ENCODE measurements at places on chromosomes 1 and 21.

DNA sequence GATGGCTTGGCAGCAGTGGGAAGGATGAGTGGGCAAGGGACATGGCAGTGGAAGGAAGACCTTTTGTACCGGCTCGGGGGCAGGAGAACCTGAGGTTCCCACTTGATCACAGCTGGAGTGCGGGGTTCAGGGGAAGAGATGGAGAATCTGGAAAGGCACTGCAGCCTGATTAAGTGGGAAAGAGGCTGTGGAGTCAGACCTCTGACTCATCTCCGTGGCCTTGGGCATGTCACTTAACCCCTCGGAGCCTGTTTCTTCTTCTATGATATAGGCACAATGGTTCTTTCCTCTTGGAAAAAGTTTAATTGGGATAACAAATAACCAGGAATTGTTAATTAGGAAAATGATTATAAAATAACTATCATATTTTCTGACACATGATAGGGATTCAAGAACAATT is 13.1 kb upstream of the TMEM61 start:
- DNase-seq = no peak

GRCh38 chr1:15866721-15867201 is 19.3 kb downstream of the SPEN start:
- DNase-seq = no peak

DNA sequence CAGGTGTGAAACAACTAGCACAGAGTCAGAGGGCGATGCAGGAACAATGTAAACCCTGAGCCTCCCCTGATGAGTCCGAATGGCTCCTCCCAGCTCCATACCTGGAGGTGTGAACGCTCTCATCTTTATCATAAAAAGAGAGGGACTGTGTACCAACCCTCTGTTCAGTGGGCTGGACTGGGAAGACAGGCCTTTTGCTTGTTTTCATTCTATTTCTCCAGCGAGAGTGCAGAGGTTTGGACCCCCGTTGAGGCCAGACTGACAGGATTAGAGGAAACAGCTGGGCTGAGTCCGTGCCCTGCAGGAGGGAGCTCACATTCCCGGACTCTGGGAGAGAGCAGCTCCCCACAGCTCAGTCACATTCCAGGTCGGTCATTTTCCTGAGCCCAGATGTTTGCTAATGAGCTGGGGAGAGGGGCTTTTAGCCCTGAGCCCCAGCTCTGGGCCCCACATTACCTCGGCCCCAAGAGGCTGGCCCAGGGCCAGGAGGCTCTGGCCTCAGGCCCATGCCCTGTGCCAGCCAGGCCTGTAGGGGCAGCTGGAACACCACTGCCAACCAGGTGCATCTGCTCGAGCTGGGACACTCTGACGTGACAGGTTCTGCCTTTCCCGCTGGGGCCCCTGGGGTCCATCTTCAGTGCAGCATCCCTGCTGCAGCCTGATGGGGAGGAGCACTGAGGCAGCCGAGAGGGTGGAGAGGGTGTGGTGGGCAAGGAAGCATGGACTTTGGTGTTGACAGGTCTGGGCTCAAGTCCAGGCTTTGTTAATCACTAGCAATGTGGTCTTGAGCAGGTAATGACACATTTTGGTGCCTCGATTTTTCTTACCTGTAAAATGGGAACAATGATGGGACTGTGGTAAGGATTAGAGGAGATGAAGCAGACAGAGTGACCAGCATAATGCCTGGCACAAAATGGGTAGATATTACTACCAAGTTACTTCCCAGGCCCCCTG is 3.5 kb upstream of the NBL1 start:
- no peak for DNase-seq

GRCh38 chr1:199038156-199038555 is 399.3 kb downstream of the PTPRC start:
- DNase-seq = no peak

DNA sequence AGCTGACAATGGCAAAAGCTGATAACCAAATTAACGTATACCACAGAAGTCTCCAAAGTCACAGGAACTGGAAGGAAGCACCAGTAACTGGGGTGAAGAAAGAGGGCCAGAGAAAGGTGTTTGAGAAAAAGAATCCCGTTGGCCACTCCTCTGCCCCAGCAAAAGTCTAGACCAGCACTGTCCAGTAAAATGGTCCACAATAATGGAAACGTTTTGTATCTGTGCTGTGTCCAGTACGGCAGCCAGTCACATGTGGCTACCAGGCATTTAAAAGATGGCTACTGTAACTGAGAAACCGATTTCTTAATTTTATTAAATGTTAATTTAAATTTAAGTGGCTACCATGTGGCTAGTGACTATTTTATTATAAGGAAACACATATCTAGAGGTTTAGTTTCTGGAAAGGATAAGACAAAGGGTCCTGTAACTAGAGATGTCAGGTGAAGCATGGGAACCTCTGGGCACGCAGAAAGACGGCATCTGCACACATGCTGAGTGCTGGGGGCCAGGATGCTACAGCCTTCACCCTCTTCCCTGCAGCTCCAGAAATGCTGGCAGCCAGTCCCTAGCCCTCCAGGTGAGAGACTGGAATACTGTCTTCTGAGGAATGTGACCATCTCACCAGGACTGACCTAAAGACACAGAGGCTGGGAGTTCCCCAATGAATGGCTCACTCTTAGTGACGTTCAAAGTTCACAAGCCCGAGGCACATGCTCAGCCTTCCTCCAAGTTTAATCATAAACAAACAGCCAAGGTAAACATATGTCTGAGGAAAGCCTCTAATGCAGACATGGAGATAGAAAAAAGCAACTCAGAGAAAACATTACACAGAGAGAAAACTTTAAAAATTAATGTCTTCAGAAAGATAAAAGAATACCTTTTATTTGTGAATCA is 50.7 kb downstream of the JAK1 start:
- no peak for DNase-seq

DNA sequence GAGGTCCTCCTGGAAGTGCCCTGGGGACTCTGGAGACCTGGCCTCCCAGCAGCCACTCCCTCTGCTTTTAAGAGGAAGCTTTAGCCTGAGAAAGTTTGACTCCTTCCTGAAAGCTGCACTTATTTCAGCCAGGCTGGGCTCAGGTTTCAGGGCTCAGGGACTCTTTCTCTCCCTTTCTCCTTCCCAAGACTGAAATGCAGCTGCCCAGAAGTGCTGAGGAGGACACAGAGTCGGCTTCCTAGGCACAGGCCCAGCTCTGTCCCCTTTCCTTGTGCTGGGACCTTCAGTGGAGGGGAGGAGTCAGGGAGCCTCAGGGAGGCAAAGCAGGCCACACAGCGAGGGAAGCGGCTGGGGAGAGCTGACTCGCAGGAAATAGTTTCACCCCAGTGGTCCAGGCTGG is 137.3 kb downstream of the NAV1 start:
- no peak for DNase-seq

DNA sequence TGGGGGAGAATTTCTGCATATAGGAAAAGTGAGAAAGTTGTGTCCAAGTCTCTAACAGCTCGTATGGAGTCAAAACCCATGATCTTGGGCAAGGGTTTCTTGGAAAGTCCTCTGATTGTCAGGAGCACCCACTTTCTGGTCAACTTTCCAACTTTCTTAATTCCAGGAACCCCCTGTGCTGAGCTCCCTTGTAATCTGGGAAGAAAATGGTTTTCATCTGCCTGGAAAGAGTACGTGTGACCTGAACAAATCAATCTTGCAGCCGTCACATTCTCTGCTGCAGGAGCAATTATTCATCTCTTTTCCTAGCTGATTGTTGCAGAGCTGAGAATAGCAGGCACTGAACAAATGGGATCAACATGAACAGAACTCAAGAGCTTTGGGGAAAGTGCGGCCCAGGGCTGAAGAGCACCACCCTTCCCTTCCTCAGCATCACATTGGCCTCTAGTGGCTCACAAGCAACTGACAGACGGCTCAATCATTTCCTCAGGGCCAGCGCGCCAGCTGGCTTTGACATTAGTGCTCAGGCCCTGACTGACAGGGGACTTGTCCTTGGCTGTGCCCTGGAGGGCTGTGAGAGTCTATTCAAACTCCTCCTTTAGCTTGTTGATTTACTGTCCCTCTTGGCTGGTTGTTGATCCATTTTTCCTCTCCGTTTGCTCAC is 295.2 kb downstream of the HLX start:
- peak; percentile 20 for DNase-seq

GRCh38 chr21:43956670-43957035 is 55.5 kb upstream of the TRAPPC10 start:
- DNase-seq = no peak
